ENCODE measurements at places on chromosomes 5 and 9.

DNA sequence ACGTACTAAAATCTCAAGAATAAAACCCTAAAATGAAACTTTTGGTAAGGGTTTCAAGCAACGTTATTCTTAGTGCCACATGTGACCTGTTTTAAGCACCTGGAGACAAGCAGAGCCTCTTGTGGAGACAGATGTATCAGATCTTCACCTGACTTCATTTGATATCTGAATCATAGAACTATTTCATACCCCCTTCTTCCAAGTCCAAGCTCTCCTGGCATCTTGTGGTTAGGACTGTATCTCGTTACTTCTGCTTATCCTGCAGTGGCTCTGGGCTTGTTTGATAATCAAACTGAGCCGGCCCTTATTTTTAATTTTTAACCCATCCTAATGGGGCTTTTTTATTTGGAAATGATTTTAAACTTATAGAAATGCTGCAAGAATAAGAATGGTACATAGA is 11.1 kb upstream of the FSD1L start:
- no peak for DNase-seq

DNA sequence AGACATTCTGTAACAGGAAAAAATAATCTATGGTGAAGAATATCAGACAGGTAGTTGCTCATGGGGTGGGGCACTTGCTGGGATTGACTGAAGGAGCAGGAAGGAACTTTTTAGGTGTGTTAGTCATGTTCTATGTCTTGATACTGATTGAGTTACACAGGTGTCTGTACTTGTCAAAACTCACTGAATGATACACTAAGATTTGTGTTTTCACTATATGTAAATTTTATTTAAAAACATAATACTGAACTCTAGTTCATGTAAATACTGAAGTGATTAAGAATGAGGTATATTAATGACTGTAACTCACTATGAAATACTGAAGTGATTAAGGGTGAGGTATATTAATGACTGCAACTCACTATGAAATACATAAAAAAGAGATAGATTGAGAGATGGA is 28.5 kb downstream of the IL6ST start:
- no peak for DNase-seq

DNA sequence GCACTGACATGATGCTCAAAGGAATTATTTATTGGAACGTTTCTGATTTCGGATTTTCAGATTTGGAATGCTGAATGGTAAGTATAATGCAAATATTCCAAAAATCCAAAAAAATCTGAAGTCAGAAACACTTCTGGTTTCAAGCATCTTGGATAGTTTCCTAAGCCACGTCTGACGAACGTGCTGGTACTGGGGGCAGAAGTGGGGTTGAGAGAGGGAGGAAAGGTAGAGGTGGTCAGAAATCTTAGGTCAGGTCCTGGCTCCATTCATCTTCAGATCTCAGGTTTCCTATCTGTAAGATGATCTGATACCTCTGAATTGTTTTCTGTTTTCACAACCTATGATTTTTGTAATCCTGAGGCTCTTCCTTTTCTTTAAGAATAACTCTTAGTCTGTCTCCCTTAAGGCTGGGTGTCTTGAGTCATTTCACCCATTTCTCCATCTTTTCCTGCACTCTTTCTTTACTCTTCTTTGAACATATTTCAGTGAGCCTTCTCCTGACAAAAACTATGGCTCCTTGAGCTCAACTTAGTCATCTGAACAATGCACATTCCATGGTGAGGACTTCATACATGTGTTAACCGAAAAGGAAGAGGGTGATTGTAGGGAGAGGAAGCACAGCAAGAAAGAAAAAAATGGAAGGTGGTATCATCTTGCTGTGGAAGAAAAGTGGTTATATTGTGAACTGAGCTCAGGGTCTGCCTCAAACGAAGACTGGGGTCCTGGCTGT is 3.3 kb downstream of the SGCD start:
- no peak for DNase-seq

- DNase-seq: no peak
Observed at GRCh38 chr9:27124151-27124550, 15.1 kb downstream of the TEK start.
